ENCODE measurements at places on chromosomes 5 and 9.

- no peak for DNase-seq
These were observed 603.7 kb downstream of the BNC2 start for GRCh38 chr9:16266648-16267276.

DNA sequence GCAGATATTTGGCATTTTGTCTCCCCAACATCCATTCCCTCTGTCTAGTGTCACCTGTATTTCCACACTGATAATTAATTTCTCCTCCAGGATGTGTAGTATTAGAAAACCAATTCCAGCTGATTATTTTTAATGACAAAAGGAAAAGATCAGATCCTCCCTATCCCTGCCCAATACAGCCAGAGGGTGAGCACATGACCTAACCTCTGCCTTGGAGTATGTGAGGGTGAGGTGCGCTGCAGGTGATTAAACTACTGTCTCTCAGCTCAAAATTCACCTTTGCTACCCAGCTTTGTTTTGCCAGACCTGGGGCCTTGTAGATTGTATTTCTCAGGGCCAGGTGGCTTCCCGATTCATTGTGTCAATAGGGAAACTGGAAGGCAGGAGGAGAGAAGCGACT lies 402.1 kb downstream of the PRELID2 start:
- DNase-seq: no peak

DNA sequence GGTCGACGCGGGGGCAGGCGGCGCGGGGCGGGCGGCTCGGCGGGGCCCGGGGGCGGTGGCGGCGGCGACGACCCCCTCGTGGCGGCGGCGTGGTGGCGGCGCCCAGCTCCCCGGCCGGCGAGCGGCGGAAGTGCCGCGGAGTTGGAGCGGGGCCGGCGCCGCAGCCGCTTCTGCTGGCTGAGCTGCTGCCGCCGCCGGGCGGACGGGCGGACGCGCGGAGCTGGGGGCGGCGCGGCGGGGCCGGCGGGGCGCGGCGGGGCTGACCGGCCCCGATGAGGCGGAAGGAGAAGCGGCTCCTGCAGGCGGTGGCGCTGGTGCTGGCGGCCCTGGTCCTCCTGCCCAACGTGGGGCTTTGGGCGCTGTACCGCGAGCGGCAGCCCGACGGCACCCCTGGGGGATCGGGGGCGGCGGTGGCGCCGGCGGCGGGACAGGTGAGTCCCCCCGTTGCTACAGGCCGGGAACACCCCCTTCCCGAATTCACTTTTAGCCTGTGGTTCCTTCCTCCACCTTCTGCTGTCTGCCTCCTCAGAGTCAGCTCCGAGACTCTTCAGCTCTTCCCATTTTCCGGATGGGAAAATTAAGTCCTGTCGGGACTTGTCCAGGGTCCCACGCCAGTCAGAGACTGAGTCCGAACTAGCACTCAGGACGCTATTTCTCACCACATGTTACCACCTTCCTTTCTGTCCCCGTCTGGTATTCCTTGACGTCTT lies at the start of gene GALNT10:
Gene GALNT10 (plus strand): TSS at position 139 of the 710 bp plus-strand sequence. CDS start 134 bp downstream, at position 273.
- DNase-seq: no peak

DNA sequence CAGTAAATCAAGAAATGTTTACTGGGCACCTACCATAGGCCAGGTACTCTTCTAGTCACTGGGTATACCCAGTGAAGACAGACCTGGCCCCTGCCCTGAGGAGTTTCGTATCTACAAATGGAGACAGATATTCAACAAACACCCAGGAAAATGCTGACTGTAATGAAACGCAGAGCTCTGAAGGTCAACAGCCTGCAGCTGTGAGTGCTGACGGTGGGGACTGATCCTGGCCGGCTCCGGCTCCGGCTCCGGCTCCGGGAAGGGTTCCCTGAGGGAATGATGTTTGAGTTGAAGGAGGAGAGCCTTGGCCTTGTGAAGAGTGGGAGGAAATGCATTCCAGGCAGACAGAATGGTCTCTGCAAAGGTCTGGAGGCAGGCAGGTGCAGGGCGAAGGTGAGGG lies 23.1 kb downstream of the FGFR4 start:
- no peak for DNase-seq

Data from stimulated activated CD4-positive, alpha-beta T cell treated with anti-CD3 and anti-CD28 coated beads, Interleukin-1b, Interleukin-23, amount 100 ng/mL, for 1 hour (primary cell).